CD4-positive, CD25-positive, alpha-beta regulatory T cell (primary cell): ENCODE measurements at places on chromosomes 5 and 9.

- no peak for DNase-seq
These were observed 1678.8 kb downstream of the MAT2B start for GRCh38 chr5:165184183-165184582.

GRCh38 chr5:432928-433791 lies 9.8 kb upstream of the EXOC3 start:
- DNase-seq = no peak

- DNase-seq = no peak
These were observed 20.5 kb upstream of the RALGPS1 start for GRCh38 chr9:126894052-126894603.

GRCh38 chr9:37921546-37922300 lies 17.8 kb upstream of the SLC25A51 start:
- DNase-seq = no peak

DNA sequence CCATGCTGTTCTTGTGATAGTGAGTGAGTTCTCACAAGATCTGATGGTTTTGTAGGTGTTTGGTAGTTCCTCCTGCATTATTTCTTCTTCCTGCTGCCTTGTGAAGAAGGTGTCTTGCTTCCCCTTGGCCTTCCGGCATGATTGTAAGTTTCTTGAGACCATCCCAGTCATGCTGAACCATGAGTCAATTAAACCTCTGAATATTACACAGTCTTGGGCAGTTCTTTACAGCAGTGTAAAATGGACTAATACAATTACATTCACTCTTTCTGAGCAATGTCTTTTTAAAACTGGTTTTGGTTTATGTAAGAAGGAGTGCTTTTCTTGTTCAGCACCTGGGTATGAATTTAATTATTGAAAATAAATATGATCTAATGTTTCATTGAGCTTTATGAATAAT lies 50.7 kb upstream of the ARRDC3 start:
- no peak for DNase-seq

DNA sequence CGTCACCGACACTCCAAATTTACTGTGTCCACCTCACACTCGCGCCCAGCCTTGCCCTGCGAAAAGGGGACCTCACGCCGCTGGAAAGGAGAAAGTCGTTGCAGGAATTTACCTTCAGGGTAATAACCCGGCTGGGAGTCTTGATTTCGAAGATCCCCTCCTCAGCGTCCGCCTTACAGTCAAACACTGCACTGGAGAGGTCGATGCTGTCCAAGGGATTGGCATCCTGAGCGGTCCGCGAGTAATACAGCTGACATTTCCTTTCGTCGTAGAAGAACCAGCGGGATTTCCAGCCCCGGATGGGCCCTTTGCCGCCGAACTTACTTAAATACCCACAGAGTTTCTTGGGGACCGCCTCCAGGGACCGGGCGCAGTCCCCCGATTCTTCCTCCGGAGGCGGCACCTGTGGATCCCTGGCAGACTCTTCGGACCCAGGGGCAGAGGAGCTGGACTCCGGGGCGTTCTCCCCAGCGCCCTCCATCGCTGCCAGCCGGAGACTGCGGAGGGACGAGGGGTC lies 330 bp downstream of the TBC1D2 start:
- no peak for DNase-seq
